Activated T-cell treated with anti-CD3 and anti-CD28 coated beads for 24 hours (primary cell): ENCODE measurements at places on chromosomes 5 and 9.

DNA sequence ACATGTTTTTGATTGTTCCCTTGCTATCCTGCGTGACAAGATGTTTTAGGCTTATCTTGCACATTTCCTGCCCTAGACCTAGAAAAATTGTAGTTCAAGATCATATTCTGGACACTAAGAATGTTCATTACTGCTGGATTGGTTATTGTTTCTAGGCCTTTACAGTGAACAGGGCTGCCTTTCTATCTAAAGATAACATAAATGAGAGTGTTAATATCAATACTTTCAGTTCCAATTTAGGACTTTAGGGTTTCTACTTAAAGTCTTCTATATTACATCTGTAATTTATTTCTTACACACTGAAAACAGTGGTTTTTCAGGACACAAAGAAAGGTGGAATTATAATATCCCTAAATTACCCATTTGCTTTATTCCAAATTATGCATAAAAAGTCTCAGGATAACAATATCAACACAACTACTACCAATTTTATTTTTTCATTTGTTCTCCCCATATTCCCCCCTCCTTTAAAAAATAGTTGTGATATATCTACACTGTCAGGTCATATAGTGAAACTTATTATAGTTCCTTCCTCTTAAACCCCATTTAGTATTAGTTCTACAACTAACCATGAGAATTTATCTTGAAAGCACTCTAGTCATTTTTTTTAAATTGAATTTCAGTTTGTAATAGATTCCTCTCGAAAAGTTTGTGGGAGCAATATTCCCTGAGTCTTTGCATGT lies 293.9 kb upstream of the RIOK2 start:
- DNase-seq, result no peak

DNA sequence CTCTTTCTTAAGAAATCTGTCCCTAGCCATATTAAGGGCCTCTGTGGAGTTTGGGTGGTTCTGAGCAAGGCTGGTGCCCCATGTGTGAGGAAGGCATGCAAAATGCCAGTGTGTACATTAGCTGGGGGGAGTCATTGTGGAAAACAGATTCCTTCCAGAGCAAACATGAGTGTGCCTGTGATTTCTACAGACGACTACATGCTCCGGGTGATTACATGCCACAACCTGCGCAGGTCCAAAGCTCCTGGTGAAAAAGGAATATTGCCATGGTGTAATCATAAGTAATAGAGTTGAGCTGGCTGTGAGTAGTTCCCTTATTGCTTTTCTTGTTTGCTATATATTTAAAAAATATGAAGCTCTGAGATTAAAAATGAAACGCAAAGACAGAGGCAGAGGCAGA lies 102.1 kb downstream of the ACER2 start:
- no peak for DNase-seq

- DNase-seq, result no peak
Observed at GRCh38 chr5:178314061-178314660, 81.6 kb upstream of the PHYKPL start.

DNA sequence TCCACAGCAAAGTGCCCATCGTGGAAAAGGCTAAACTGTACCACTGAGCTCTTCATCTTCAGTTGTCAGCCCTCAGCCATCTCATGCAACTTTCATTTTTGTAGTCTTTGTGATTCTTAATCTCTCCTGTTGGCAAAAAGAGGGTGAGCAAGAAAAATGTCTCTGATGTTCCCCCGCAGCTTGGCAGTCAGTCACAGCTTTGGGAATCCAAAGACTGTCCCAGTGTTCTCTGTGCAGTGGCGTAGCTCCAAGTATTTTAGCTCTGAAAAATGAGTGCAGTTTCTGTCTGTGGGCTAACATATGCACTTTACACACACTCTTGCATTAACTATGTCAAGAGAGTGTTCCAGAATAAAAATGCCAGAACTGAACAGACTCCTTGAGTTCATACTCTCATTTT lies 372.2 kb downstream of the TMEM232 start:
- no peak for DNase-seq

GRCh38 chr5:127517110-127517479 lies 345 bp upstream of the PRRC1 start:
- DNase-seq, result no peak

DNA sequence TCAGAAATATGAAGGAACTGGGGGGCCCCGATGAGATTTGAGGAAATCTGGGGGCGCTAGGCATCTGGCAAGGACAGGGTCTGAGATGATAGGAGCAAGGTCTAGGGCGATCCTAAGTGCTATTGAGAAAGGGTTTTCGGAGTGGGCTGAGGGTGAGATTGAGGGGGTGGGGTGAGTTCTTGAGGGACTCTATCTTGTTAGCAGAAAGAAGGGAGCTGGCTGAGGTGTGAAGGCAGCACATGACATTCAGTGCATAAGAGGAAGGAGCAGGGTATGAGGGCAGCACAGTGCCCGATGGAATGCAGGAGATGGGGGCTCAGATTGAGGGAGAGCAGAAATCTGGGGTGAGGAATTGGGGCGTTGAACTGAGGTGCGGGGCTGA lies 640 bp downstream of the TRIM32 start:
- no peak for DNase-seq

DNA sequence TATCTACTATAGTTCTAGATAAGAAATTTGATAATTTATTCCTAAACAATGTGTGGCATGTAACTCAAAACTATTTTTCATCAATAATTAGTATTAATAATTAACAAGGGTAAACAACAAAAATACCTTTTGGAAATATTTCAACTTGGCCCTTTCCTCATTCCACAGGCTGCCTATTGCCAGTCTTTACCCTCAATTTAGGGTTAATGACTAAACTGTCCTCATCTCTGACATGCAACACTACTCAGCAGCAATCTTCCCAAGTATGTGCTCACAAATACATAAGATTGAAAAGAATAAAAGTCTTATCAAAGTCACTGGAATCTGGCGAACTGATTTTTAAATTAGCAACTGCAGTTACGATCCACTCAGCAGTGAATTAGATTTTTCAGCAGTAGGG lies 153.6 kb downstream of the GLIS3 start:
- no peak for DNase-seq

DNA sequence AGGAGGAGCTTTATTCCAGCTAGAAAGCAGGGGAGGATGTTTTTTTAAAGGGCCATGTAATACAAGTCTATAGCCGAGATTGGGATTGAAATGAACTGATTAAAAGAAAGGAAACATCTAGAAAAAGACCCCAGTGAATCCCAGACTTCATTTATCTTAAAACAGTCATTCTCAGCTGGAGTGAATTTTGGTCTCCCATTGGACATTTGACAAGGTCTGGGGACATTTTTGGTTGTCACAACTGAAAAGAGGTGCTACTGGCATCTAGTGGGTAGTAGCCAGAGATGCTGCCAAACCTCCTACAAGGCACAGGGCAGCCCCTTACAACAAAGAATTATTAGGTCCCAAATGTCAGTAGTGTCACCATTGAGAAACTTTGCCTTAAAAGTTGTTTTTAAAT lies 16.3 kb upstream of the SPINK4 start:
- DNase-seq, result no peak

GRCh38 chr5:33801292-33801691 lies 90.5 kb downstream of the ADAMTS12 start:
- no peak for DNase-seq

GRCh38 chr5:96978812-96979449 lies 43.1 kb downstream of the LNPEP start:
- no peak for DNase-seq

- no peak for DNase-seq
Observed at GRCh38 chr9:2336055-2336454, 285.5 kb upstream of the VLDLR start.

DNA sequence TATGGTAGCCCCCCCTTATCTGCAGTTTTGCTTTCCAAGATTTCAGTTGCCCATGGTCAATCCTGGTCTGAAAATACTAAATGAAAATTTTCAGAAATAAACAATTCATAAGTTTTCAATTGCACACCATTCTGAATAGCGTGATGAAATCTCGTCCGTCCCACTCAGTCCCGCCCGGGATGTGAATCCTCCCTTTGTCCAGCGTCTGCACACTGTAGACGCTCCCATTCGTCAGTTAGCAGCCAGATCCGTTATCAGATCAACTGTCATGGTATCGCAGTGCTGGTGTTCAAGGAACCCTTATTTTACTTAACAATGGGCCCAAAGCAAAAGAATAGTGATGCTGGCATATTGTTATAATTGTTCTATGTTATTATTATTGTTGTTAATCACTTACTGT lies 98.6 kb downstream of the TMEM215 start:
- no peak for DNase-seq

DNA sequence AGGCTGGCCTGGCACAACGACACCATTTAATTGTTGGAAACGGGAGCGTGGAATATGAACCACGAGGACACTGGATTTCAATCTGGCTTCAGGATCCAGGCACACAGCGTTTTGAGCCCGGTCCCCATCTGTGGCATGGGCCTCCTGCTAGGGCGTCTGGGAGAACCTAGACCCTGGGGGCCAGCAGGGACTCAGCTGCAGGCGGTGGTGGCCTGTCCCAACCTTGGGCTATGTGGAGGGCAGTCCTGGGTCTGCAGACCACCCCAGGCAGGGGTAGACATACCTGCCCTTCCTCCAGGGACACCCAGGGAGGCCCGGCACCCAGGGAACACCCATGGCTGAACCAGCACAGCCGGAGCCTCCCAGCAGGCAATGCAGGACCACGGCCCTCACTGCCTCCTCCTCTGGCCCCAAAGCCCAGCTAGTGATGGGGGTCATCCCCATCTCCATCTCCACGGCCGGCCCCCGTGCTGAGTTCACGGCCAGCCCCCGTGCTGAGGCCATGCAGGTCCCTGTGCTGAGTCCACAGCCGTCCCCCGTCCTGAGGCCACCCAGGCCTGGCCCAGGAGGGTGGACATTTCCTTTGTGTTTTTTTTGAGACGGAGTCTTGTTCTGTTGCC lies 18.5 kb upstream of the UBAC1 start:
- no peak for DNase-seq

DNA sequence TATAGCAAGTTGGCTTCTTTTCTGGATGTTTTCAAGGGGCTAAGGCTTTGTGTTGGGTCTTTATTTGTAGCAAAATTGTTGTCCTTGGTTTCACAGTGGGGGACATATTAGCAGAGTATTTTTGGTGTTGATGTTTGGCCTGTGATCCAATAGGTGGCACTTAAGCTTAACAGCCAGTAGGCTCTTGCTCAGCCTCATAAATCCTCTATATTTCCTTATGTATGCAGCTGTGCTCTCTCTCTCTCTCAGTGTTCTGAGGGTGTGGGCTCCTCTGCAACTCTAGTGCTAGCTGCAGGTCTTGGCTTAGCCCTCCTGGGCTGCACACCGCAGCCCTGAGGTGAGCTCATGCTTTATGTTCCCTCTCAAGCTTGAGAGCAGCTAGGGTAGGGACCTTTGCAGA lies 195.0 kb upstream of the GHR start:
- no peak for DNase-seq

GRCh38 chr5:33240558-33240957 lies 200.2 kb upstream of the TARS1 start:
- DNase-seq, result no peak

DNA sequence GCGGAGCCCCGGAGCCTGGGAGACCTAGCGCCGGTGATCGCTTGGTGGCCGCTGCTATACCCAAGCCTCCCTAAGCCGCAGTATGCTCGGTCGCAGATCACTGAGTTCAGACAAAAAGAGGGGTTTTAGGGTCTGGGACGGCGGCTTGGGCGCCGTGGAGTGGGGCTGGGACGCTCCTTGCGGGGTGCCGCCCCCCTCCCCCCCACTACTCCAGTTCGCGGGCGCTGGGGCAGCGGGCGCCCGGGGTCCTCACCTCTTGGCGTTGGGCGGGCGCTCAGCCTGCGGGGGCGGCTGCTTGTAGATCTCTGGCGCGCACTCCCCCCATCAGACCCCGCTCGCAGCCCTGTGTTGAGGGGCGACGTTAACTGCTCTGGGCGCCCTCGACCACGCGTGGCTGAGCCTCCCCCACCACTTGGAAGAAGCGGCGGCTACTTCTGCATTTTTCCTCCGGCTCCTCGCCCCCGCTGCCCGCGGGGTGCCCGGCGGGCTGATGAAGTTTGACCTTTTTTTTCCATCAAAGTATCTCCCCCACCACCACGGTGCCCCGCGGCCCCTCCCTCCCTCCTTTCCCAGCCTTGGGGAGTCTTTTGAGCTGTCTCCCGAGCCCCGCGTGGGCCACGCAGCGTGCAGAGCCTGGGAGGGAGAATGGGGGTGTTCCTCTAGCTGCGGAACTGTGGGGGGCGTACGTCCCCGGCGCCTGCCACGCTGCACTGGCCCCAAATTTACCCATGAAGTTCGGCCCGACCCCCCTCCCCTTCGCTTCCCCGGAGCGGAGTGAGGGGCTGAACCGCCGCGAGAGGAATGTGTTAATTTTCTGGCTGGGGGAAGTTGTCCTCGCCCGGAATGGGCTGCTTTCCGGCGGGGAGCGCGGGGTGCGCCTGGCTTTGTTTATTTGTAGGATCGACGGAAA lies 1.2 kb downstream of the CXXC5 start:
- DNase-seq, result no peak

DNA sequence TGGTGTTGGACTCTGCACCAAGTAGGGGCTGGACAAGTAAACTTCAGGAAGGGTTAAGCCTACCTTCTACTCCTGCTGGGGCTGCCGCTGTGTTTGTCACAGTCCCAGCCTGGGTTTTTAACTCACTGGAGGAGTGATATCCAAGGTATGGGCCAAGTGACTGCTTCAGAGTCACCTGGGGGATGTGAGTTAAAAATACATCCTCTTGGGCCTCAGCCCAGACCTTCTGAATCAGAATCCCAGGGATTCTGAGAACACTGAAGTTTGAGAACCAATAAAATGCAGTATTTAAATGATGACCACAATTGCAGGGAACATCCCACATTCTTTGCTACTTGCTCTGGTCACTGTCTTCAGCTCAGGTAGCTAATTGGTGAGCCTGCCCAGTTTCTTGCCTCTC lies 95.1 kb upstream of the DNAH5 start:
- no peak for DNase-seq

DNA sequence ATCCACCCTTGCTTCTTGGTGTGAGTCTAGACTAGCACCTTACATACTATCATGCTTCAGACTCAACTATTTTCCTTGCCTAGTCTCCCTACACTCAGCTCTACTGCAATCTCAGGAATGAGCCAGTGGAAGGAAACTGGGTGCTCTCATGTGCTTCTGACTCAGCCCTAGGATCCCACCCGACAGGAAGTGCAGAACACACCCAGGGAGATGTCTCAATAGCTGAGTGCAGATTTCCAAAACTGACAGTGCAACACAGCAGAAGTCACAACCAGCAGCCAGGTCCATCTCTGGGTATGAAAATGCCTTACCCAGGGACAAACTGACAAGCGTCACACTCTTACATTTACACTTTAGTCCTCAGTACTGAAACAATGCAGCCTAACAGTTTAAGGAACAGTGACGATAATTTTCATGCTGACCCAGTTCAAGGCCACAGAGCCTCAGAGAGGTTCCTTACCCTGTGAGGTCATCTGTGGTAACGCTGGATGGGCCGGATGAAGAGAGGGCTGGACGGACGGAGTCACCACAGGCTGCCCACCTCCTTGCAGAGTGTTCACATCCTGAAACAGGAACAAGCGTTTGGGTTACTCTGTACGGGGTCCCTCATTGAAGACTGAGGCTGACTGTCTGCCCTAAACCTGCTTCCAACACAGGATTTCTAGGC lies 33.0 kb downstream of the FKBP15 start:
- DNase-seq, result no peak

GRCh38 chr9:16030528-16031185 lies 477.8 kb downstream of the CCDC171 start:
- DNase-seq, result no peak
